ENCODE measurements at places on chromosomes 4 and X.

- no peak for DNase-seq
Measured at GRCh38 chr4:140135529-140136088, 18.4 kb downstream of the MAML3 start.

DNA sequence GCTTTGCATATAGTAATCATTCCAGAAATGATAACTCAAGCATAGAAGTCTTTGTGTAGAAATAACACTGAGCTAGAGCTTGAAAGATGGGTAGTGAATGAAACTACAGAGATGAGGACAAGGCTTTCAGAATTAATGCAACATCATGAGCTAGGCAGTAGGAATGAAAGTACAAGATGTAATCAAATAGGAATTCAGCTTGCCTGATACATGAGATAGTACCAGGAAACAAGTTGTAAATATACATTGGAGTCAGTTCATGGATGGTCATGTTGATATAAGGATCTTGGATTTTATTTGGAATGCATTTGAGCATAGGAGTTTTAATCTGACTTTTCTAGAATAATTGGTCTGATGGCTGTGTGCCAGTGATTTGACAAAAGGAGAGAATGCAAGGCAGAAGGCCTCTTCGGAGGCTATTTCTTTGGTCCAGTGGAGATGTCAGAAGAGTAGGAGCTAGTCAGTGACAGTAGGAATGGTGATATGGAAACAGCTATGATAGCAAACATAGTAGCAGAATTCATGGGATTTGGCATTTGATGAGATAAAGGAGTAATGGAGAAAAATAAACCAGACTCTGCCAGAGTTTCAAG, 206.4 kb upstream of the PACRGL start:
- DNase-seq: no peak

GRCh38 chr4:15443371-15444160, 15.7 kb downstream of the C1QTNF7 start:
- DNase-seq: no peak

GRCh38 chr4:39541987-39542610, 14.9 kb upstream of the UGDH start:
- no peak for DNase-seq

DNA sequence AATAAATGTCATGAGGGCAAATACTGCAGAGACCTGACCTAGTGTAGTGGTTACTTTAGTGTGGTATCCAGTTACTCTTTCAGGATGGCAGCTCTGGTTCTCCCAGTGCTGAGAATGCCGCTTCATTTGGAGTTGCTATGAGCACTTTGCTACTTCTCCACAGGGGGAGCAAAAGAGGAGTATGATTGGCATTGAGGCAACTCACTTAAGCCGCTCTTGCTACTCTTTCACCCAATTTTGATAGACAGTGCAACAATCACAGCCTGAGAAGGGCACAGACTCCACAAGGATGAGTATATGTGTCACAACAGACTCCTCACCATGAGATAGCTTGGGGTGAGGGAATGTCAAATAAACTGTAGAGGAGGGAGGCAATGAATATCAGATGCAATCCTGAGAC, 81.2 kb downstream of the NPY1R start:
- no peak for DNase-seq

DNA sequence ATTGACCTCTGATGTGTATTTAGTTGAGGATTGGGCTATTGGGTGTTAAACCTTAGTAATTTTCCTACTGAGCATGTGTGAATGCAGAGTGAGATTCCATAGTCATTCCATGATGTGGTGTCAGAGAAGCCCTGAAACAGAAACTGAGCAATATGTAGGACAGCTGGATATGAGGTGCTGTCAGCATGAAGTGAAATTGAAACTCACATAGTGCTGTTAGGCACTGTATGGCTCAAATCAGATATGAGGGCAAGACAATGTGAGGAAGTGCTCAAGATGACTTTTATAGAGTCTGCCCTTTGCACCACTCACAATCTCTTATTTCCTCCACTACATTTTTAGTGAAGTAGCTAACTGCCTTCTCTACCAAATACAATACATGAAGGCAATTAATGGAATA, 188.3 kb downstream of the SH3BGRL start:
- no peak for DNase-seq

DNA sequence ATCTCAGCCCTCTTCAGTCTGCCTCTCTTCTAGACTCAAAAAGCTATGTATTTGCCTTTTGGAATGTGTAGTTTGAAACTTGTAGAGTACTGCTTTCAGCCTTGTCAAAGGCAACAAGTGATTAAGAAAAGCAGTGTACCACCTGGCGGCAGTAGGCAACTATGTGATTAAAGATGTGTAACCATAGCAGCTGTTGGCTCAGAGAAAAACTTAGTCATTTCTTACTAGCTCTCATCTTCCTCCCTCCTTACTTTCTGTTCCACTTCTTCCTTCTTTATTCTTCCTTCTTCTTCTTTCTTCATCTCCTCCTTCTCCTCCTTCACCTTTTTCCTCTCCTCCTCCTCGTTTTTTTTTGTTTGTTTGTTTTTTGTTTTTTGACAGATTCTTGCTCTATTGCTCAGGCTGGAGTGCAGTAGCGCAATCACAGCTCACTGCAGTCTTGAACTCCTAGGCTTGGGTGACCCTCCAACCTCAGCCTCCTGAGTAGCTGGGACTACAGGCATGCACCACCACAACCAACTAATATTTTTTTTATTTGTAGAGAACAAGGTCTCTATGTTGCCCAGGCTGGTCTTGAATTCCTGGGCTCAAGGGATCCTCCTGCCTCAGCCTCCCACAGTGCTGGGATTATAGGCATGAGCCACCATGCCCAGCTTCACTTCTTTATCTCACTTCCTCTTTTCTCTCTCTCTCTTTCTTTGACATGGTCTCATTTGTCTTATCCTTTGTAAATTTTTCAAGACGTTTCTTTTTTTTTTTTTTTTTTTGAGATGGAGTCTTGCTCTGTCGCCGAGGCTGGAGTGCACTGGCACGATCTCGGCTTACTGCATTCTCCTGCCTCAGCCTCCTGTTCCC, 32.6 kb downstream of the ABHD18 start:
- DNase-seq: no peak

DNA sequence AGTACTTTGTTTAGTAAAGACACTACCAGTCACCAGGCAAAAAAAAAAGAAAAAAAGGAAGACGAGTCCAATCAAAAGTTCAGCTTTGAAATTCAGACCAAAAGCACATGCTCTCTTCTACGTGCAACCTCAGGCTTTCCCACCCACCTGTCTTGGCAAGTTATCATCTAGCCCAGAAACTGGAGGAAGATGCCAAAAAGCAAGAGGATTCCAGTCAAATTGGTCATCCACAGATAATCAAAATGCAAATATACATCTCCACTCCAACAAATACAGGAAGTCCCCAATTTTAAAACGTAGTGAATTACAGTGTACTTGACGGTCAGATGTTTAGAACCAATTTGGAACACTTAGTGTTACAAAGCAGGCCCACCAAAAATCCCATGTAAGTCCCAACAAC, 96.5 kb downstream of the PALLD start:
- no peak for DNase-seq

DNA sequence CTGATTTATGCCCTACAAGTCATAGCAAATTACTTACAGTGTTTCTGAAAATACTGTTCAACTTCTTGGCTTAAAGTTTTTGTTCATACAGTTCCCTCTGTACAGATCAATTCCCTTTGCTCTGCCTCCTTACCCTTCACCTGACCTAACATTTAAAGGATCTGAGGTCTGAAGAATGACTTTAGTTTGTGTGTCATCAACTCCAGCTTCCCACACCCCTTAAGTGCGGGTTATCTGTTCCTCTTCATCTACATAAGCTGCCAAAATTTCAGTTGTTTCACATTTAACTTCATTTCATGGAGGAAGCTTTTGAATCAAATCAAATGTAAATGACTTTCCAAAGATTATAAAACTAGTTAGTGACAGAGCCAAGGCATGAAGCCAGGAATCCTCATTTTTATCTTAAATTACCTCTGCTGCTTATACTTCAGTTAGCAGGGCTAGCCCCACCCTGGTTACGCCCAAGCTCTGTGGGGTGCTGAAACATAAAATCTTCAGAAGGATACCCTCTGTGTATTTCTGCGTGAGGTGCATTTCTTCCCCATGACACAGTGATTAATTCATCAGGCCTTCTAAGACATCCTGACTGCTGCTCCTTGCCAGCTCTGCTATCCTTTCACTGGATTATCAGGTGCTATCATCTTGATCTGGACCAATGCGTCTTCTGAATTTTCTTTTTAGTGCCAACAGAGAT, 16.5 kb downstream of the CXCL1 start:
- DNase-seq: no peak

- DNase-seq: no peak
Measured at GRCh38 chr4:171022824-171023230, 790.4 kb upstream of the GALNTL6 start.

GRCh38 chrX:33892670-33893069, 239.4 kb downstream of the FAM47A start:
- DNase-seq: no peak

All from central memory CD4-positive, alpha-beta T cell (primary cell).